Cardiac muscle cell (in vitro differentiated cells and primary cell): ENCODE measurements at places on chromosomes 16 and 17.

GRCh38 chr17:7944326-7944725 is 12.3 kb downstream of the CNTROB start:
- no peaks in the 10 kb centered on the region for H3K27me3 ChIP-seq
- no peak overlapping the region for H3K27ac ChIP-seq
- peaks cover 54% of the 10 kb centered on the region for H3K36me3 ChIP-seq
- H3K4me1 ChIP-seq: no peaks in the 10 kb centered on the region

GRCh38 chr17:80908776-80909175 is 82.9 kb upstream of the CHMP6 start:
- no peaks in the 10 kb centered on the region for H3K27me3 ChIP-seq
- no peaks in the 10 kb centered on the region for H3K4me1 ChIP-seq
- no peak overlapping the region for H3K4me3 ChIP-seq
- no peak for DNase-seq
- H3K27ac ChIP-seq: no peak overlapping the region
- H3K36me3 ChIP-seq: peaks cover 2% of the 10 kb centered on the region

DNA sequence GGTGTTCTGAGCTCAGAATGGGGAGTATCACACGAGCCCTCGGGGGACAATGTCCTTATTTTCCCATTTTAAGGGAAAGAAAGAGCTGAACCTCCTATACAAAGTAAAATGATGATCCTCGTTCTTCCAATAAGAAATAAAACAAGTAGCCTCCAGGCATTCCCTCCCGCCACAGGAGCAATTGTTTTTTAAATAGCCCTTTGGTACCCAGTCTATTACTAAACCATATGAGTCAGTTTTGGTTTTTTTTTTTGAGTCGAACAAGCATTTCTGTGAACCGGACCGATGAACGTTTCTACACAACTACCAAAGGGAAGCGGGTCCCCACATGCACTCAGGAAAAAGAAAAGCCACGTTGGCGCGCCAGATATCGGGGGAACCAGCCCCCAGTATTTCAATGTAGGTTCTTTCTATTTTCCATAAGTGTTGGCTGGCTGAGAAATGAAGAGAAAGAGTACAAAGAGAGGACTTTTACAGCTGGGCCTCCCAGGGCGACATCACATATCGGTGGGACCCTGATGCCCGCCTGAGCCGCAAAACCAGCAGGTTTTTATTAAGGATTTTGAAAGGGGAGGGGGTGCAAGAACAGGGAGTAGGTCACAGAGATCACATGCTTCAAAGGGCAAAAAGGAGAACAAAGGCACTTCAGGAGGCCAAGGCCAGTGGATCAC is 3.8 kb upstream of the DCXR start:
- no peaks in the 10 kb centered on the region for H3K27me3 ChIP-seq
- DNase-seq: no peak
- H3K36me3 ChIP-seq: no peaks in the 10 kb centered on the region

- H3K4me1 ChIP-seq: peaks cover 20% of the 10 kb centered on the region
- peak overlapping the region; percentile 97 for H3K4me3 ChIP-seq
- no peak overlapping the region for H3K27ac ChIP-seq
- H3K27me3 ChIP-seq: no peaks in the 10 kb centered on the region
These were observed 1.9 kb downstream of the PCGF2 start for GRCh38 chr17:38746004-38746848.

GRCh38 chr17:56595831-56596690 is 2.6 kb downstream of the NOG start:
- H3K27ac ChIP-seq: peak overlapping the region; percentile 89
- no peaks in the 10 kb centered on the region for H3K36me3 ChIP-seq
- H3K27me3 ChIP-seq: no peaks in the 10 kb centered on the region
- H3K4me1 ChIP-seq: peaks cover 18% of the 10 kb centered on the region
